ENCODE measurements at places on chromosomes 2 and 18. TPM values are rescaled to one million over a fixed set of nuclear protein-coding genes. Genes with fewer than 3 reads are reported as not detected.

DNA sequence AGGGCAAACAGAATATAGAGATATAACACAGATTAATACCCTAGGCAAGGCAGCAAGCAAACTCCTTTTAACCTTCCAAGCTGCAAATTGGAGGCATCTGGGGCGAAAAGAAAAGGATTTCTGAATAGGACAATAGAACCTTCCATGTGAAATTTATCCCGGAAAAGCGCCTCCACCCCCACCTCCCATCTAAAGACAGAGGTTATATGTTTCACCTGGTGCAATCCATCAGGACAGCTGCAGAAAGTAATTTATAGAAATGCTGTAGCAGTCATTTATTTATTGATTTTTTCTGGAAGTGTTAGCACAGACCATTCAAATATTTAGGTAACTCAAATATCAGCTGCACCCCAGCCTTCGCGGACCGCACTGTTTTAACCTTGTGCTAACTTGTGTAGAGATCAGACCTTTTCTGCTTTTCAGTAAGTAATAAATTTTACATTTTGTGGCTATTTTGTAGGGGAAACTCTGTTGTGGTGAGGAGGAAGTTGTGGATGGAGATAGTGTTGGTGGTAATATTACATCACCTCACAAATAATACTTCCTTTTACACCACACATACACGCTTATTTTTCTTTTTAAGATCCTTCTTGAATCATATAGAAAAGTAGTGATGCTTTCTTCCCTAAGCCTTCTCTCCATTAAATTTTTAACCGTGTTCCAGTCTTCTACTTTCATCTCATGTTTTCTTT lies 919.3 kb upstream of the CDH2 start:
- DNase-seq, result no peak

DNA sequence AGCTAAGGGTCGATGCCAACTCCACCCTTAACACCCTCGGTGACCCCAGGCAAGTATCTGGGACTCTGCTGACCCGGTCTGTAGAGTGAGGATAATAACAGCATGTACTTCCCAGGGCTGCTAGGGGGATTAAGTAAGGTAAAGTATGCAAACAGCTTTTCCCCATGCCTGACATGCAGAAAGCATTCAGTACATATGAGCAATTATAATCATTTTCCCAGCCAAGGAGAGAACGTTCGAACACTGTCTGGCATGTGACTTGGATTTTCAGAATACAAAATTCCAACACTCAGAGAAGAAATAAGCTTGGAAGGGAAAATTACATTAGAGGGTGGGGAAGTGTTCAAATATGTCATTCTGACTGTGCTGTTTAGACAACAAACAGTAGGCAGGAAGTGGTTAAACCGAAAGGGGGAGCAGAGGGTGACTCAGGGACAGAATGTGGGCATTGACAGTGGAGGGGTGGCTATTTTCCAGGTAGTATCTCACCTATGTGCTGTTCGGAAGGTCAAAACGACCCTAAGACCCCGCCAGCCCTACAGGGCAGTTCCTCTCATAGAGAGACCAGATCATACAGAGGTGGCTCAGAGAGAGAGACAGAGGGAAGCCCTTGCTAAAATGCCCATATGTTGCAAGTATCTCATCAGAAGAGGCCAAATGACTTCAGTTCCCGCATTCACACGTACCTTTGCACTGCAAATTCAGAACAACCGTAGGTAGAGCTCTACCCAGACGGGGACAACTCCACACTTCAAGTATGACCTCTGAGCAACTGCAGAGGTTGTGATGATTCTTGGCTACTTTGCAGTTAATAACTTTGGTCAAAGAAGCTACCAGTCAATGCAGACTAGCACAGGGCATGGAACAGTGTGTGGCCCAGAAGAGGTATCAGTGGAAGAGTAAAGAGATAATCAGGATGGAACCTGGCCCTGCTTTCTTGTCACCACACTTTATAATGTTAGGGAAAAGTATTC lies 14.8 kb downstream of the ASPRV1 start:
- peak; percentile 89 for DNase-seq

DNA sequence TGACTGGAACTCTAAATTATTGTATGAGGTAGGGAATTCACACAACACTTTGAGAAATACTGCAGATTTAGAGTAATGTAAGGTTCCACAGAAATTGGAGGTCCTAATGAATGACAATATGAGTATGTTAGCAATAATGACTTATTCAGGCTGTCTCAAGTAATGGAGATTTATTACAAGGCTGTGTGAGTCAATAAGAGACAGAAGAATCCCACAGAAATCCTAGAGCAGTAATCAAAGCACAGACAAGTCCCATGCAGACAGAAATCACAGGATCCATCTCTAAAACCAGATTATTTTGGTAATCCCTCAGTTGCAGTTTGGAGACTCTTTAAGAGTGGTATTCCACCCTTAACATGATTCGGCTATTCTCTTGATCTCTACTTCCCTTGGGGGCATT lies 83.6 kb downstream of the FAM161A start:
- no peak for DNase-seq

GRCh38 chr2:239067196-239067865 lies 219.4 kb downstream of the TWIST2 start:
- no peak for DNase-seq

TEKT4 gene
- not detected for total RNA-seq

ADCYAP1 gene
- total RNA-seq, result not detected

TDRD15 gene
- not detected for total RNA-seq

DNA sequence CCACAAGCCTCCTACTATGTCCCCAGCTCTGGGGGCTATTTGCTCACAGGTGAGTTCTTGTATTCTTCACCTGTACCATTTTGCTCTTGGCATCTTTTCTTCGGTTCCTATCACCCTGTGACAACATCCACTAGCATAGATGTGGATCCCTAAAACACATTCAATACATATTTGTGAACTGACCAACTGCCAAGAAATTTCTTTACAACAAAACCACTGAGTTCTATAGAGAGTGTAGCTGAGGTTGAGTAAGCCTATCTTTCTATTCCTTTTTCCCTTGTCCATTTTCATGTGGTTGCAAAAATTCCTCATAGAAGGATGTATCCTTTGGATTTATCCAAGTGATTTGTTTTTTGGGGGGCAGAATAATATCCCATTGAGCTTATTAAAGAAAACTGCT lies 192.7 kb upstream of the ITGA4 start:
- no peak for DNase-seq

GRCh38 chr18:44895176-44895798 lies 214.6 kb downstream of the SETBP1 start:
- DNase-seq, result peak; percentile 59

GALR1 gene
- not detected for total RNA-seq

- DNase-seq, result no peak
Measured at GRCh38 chr18:50651334-50651733, 91.4 kb downstream of the MAPK4 start.

CD8B2 gene
- 3.7 TPM for total RNA-seq
